IPS DF 19.7 (cell line): ENCODE measurements at places on chromosomes 4 and X.
A peak's percentile ranks its signal among the peaks of the same experiment; 100 is the strongest.

DNA sequence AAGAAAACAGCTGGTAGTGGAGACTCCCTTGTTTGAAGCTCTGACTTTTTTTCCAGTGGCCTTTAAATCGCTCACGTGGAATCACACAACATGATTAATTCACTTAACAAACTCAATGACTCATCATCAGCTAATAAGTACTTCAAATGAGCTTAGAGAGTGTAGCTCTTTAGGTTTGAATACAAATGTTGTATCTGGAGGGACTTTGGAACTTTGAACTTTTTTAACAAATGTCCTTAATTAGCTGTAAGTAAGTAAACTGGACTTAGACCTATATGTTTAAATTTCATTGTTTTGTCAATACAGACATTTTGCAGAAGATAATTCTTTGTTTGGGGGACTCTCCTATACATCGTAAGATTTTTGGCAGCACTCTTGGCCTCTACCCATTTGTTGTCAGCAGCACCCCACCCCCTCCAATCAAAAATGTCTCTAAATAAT lies 581.1 kb downstream of the SPRY1 start:
- DNase-seq, result no peak

- no peak for DNase-seq
Measured at GRCh38 chr4:9927341-9928007, 93.8 kb downstream of the SLC2A9 start.

DNA sequence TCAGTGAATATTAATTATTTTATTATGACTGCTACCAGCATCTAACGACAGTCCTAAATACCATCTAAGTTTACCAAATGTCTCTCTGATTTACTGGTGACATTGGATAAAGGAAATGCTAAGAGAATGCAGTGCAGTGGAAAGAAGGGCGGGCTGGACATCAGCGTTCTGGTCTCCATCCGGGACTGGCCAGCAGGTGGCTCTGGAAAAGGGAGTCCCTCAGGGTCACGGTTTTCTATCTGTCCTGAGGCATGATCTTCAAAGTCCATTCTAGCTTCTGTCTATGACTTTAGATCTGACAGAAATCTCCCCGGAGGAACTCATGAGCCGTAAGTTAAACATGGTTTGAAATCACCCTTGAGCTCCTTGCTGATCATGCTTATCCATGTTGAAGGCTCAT lies 3.3 kb downstream of the TRIM2 start:
- DNase-seq, result no peak

DNA sequence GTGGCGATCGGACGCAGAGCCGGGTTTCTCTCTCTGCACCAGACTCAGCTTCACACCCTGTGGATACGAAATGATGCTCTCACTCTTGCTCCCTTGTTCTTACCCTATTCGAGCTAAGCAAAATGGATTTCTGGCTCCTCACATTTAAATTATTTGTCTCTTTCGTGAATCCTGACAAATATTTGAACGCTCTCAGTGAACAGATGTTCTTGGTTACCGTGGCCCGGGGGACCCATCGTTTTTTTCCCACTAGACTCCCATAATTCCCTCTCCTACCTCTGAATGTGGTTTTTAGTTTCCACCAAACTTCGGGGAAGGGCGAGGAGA lies 630 bp downstream of the SMARCA5 start:
- no peak for DNase-seq

DNA sequence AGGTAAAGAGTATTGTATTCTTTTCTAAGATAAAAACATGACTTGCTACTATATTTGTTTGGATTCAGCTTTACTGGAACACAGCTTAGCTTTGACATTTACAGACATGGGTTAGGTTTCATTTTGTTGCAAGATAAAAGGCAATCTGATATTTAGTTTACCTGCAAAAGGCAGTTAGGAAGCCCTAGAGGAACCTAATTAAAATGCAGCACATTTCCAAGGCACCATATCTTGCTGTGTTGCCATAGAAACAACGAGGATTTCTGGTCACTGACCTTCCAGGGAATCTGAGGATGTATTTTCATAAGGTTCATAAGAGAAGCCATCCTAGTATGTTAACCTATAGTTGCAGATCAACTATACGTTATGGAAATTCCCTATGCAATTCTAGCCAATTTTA lies 116.0 kb downstream of the SNCA start:
- no peak for DNase-seq

GRCh38 chr4:187664011-187664410 lies 331.6 kb upstream of the ZFP42 start:
- no peak for DNase-seq

GRCh38 chr4:155975511-155975910 lies 21.8 kb upstream of the CTSO start:
- DNase-seq, result no peak

DNA sequence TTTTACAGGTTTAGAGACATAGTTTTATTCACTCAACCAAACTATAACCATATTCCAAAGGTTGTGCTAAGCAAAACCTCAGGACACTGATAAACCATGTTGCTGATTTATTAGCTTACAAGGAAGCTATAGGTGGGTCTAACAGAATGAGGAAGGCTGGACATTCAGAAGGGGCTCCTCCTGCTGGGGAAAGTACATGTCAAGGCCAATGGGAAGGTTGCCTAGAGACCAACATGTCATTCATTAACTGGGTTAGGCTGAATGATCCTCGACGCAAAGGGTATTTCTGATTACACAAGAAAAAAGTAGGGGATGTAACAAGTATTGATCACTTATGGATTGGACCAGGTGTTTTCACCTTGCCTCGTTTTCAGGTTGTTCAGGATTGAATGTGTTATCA lies 30.3 kb downstream of the SLC10A6 start:
- no peak for DNase-seq

DNA sequence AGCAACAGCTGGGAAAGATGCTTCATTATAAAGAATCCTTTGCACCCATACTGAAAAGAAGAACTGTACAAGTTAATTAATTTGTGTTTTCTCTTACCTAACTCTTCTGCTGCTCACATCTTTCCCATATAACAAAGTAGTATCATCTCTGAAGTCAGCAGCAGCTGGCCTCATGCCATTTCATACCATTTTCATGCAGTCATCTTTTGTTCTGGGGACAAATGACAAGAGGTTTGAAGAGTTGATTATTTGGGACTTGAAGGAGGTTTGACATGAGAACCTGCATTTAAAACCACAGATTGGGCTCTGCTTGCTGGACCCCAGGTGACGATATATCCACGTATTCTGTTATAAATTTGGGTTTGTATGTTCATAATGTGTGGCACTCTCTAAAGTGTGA lies 430.3 kb downstream of the SPRY1 start:
- no peak for DNase-seq

- no peak for DNase-seq
Measured at GRCh38 chrX:70029863-70030262, 19.9 kb downstream of the AWAT2 start.

GRCh38 chr4:94595880-94596483 lies 144.2 kb downstream of the PDLIM5 start:
- DNase-seq, result no peak

GRCh38 chrX:39011454-39012221 lies 210.4 kb downstream of the MID1IP1 start:
- DNase-seq, result no peak

- no peak for DNase-seq
Measured at GRCh38 chr4:155972098-155972497, 18.4 kb upstream of the CTSO start.

DNA sequence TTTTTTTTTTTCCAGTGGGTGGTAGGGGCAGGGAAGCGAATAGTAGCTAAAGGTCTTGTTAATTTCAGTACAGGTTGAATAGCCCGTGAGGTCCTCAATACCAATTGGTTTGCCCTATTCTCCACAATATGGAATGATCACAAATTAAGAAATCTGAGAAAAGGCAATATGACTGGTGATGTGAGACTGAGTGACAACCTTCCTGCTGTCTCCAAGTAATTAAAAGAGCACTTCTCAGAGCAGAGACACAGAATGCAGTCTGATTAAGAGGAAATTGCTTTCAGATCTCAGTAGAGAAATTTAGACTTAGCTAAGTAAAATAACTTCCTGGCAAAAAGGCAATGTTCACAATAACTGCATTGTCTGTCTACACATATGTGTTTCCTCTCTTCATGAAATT lies 23.0 kb downstream of the GPR174 start:
- DNase-seq, result no peak

- DNase-seq, result no peak
Measured at GRCh38 chr4:130044788-130045531, 949.0 kb downstream of the C4orf33 start.

GRCh38 chr4:123127218-123127617 lies 204.8 kb upstream of the NUDT6 start:
- no peak for DNase-seq

DNA sequence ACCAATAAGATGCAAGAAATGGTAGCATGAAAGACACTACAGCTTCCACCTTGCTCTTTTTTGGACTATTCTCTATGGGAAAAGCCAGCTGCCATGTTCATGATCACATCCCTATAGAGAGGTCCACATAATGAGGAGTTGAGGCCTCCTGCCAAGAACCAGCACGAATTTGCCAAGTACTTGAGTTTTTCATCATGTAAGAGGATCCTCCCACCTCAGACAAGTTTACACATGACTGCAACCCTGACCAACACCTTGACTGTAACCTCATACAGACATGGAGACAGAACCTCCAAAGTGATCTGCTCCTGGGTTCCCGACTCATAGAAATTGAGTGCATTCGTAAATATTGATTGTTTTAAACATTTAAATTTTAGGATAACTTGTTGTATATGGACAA lies 135.2 kb upstream of the TSPAN5 start:
- no peak for DNase-seq

GRCh38 chr4:47926667-47927258 lies 12.4 kb upstream of the NFXL1 start:
- DNase-seq, result peak; percentile 64
